RWPE2 (cell line): ENCODE measurements at places on chromosomes 3 and 15.
A peak's percentile ranks its signal among the peaks of the same experiment; 100 is the strongest.

GRCh38 chr3:137332297-137332696, 374.5 kb downstream of the IL20RB start:
- no peak for DNase-seq

DNA sequence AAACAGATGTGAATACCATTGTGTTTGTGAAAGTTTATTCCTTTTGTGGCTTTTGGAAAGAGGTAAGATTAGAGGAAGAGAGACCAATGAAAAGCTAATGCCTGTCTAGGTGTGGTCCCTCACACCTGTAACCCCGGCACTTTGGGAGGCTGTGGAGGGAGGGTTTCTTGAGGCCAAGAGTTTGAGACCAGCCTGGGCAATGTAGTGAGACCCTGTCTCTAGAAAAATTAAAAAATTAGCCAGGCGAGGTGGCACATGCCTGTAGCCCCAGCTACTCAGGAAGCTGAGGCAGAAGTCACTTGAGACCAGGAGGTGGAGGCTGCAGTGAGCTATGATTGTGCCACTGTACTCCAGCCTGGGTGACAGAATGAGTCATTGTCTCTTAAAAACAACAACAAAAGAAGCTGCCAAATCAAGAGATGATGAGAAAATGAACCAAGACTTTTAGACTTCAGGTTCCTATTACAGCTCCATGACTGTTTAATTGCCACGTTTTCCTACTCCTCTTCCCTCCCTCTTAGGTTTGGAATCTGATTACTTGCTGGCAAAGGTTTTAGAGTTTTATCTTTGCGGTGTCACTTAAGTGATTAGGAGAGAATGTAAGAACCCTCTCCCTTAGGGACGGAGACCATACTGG, 68.7 kb downstream of the CGNL1 start:
- DNase-seq, result no peak

DNA sequence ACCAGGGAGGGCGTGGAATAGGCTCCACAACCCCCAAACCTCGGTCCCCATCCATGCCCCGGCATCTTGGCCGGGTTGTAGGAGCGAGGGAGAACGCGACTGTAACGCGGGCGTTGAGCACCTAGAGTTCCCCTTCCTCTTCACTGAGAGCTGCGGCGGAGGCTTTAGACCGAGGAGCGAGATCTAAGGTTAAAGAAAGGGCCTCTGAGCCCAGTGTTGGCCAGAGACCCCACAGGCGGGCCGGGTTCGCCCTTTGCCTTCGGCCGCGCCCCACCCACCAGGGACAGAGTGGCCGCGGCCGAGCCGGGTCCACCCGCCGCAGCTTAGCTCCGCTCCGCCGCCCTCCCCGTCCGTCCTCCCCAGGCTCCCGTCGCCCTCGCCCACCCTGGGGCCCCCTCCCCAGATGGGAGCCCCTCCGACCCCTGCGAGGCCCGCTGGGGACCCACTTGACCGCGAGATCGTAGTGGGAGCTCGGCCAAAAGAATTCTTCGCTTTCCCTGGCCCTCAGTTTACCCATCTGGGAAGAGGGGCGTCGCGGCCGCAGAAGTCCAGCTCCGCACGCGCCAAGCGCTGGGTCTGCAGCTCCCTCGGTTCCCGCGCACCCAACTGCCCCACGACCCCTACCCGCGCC, 425 bp downstream of the ANPEP start:
- DNase-seq, result no peak

GRCh38 chr15:67307889-67308597, 53.5 kb downstream of the IQCH start:
- no peak for DNase-seq

GRCh38 chr15:88023914-88024313, 232.6 kb downstream of the NTRK3 start:
- no peak for DNase-seq

DNA sequence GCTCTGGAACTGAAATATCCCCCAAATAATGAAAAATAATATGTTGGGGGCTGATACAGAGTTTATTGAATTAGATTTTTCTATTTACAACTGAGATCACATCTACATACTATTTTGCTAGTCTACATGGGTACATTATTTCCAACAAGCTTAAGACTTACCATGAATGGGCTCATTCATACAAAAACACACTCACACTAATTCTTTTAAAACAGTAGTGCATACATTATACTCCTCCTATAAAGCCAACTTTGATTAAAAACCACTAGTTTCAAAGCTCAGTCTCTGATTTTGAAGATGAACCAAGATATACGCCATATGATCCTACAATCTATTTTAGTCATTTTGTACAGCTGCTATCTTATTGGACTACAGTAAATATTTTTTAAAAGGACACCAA, 24.9 kb downstream of the TSPAN3 start:
- no peak for DNase-seq

GRCh38 chr15:99014803-99015697, 7.5 kb upstream of the PGPEP1L start:
- peak; percentile 94 for DNase-seq

DNA sequence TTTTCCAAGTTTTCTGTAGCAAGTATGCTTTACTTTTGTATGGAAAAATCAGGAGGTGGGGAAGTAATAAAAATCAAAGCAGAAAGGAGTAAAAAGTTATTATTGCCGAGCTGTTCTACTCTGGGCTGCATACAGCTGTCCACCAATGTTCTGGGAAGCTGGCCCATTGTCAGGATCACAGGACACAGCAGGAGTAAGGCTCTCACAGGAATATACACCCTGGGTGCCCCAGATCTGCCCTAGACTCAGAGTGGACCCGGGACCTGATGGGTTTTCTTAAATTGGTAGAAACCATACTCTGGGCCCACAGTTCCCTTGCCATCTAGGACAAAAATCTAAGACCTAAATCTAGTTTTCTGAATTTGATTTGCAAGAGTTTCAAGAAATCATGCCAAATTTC, 60.4 kb downstream of the TNIK start:
- DNase-seq, result no peak

DNA sequence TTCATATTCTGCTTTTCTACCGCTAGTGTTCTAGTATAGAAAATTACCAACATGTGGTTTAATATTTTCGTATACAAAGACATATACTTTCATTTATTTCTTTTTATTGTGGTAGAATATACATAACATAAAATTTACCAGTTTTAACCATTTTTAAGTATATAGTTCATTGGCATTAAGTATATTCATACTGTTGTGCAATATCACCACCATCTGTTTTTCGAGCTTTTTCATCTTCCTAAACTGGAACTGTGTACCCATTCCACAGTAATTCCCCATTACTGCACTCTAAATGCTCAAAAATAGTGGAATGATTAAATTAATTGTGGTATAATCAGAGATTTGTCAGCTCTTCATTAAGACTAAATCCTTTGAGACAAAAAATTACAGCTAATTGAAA, 62.9 kb downstream of the ECT2 start:
- DNase-seq, result no peak

DNA sequence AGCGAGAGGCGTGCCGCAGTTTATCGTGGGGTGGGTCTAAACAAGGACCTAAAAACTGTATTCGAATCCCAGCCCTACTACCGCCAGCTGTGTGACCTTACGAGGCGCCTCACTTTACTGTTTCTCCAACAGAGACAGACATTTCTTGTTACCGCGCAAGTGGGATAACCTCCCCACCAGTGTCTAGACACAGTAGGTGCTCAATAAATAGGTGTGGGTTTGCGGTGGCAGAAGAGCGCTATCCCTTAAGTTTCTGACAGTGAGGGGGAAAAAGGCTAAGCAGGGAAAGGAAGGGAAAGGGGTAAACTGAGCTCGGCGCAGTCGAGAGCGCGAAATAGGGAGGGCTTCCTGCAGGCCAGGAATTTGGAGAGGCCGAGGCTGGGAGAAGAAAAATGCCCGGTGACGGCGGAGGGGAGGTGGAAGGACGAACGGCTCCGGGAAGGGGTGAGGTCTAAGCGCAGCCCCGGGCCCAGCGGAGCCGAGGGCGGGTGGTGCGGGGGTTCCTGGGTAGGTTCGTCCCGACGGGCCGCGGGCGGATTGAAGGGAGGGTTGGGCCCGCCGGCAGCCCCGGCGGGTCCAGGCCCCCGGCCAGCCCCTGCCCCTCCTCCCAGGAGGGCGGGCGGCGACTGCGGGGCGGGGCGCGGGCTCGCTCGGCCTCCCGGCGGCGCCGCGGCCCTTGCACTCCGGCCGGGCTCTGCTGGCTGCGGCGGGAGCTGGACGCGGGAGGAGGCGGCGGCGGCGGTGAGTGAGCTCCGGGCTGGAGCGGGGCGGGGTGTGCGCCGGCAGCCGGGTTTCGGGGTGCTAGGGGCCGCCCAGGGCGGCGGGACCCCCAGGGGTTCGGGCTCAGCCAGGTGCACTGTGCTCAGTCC, at the start of gene CGNL1:
Gene CGNL1, plus strand, starts transcription at position 679 of the 869 bp plus-strand sequence. CDS start 61,495 bp downstream, outside the sequence.
- no peak for DNase-seq

GRCh38 chr3:64238971-64239667, 13.9 kb upstream of the PRICKLE2 start:
- peak; percentile 88 for DNase-seq

- DNase-seq, result no peak
These were observed 30.9 kb upstream of the C15orf39 start for GRCh38 chr15:75170711-75171341.

DNA sequence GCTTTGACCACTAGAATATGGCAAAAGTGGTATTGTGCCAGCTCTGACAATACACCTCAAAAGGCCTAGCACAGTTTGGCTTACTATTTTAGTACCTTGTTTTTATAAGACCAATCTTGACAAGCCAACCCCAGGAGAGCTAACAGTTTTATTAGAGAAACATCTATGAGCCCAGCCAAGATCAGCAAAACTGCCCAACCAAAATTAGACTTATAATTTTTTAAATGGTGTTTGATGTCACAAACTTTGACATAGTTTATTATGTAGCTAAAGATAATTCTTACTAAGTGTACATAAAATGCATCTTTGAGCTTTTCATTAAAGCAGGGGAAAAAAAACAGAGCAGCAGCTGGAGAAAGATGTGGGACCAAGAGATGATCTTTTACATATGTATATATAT, 537.5 kb downstream of the ZPLD1 start:
- no peak for DNase-seq

DNA sequence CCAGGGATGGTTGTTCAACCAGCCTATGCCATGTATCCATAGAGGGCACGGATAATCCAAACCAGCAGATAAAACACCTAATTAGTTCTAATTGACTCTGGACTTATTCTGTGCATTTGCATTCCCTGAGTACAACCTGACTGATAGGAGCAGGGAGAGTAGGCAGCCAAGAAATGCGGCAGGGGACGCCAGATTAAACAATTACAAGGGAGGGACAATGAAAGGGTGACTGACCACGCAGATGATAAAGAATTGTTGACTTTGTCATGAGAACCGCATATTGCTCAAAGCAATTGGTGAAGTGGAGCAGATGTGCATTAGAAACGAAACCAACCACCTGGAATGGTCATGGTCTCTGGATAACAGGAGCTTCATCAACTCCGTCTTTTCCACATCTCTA, 369.1 kb upstream of the FRG2C start:
- DNase-seq, result no peak

DNA sequence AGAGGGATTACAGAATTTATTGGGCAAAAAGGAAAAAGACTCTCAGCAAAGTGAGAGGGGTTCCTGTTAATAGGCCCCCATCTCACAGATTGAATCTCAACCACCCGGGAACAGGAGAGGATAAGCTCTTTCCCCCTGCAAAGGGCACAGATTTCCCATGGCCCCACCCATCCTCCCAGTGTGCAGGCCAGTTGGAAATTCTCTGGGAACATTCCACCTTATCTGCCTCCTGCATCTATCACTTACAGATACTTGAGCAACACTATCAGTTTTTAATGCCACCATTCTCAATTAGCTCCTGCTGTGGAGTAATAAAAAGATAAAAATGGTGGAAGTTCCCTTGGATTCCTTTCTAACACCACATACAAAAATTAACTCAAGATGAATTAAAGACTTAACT, 350.0 kb upstream of the BCHE start:
- no peak for DNase-seq

DNA sequence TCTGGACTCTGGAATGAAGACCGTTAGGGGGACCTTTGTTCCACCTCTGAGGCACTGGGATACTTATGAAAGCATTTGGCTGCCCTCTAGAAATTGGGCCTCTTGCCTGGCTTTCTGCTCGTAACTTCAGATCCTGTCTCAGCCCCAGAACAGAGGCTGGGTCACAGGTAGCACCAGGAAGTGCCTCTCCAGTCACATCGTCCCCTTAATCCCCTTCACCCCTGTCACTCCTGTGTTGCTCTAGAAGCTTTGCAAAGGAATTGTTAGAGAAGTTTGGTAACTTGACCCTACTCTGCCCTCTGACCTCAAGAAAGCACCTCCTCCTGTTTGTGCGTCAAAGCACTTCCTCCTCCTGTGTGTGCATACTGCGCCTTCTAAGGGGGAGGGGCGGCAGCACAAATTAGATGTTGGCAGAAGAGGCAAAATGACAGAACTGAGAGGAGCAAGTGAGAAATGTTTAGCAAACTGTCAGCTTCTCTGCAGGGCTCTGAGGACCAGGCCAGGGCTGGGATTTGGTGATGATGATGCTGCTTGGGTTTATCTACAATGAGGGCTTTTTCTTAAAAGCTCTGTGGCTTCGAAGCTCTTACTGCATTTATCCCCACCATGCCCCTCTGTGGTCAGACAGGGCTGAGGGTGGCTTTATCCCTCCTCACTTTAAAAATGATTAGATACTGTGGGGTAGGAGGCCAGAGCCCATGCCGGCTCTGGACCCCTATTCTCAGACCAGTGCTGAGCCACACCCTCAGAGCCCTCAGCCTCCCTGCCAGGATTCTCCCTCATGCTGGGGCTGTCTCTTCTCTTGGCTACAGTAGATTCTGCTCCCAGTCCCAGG, 76.2 kb downstream of the LARS2 start:
- no peak for DNase-seq

- no peak for DNase-seq
These were observed 563.4 kb upstream of the DPPA4 start for GRCh38 chr3:109900783-109901182.

DNA sequence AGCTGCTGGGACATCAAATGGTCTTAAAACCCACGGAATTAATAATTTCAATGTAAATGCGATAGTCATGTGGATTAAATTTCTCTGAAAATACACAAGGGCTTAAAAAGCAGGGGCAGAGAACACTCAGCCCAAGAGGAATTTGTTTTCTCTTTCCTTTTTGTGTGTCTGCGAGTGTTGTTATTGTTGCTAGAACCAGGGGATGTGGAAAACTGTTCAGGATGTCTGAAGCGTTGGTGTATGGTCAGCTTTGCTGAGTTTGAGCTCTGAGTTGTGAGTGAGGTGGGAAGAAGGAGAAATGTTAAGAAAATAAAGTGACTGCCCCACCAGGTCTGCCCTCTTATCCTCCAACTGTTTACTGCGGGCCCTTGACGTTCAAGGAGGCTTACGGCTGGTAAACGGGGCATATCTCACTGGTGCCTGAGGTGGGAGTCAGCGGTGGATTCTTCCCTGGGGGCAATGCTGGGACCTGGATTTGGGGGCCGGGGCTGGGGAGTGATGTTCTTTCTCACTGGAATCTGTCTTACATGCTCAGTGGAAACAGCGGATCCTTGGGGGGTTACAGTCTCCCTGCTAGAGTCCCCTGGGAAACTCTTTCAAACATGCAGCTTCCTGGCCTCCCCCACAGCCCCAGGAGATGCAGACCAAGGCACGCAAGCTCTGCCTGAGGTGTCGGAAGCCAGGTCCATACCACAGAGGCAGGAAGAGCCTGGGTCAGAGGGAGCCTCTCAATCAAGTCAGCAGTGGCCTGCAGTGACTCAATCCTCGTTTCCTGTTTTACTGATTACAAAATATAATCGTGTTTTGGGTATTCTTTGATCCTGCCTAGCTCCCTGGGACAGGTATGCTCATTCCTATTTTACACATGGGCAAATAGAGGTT, 41.8 kb downstream of the ITGA11 start:
- DNase-seq, result peak; percentile 74

- DNase-seq, result no peak
These were observed 87.4 kb upstream of the ADAMTS17 start for GRCh38 chr15:100429116-100429728.

- DNase-seq, result peak; percentile 67
These were observed 226.1 kb downstream of the VPS13C start for GRCh38 chr15:61834076-61834697.

- no peak for DNase-seq
These were observed 149.3 kb downstream of the FMN1 start for GRCh38 chr15:33045066-33045810.
